Activated CD4-positive, alpha-beta memory T cell treated with anti-CD3 and anti-CD28 coated beads, Interleukin-2, amount 10 ng/mL, durations not matched to agents 7 days and 5 days (primary cell): ENCODE measurements at places on chromosomes 7 and 10.

- DNase-seq, result no peak
Measured at GRCh38 chr7:154744861-154745258, 258.1 kb downstream of the PAXIP1 start.

DNA sequence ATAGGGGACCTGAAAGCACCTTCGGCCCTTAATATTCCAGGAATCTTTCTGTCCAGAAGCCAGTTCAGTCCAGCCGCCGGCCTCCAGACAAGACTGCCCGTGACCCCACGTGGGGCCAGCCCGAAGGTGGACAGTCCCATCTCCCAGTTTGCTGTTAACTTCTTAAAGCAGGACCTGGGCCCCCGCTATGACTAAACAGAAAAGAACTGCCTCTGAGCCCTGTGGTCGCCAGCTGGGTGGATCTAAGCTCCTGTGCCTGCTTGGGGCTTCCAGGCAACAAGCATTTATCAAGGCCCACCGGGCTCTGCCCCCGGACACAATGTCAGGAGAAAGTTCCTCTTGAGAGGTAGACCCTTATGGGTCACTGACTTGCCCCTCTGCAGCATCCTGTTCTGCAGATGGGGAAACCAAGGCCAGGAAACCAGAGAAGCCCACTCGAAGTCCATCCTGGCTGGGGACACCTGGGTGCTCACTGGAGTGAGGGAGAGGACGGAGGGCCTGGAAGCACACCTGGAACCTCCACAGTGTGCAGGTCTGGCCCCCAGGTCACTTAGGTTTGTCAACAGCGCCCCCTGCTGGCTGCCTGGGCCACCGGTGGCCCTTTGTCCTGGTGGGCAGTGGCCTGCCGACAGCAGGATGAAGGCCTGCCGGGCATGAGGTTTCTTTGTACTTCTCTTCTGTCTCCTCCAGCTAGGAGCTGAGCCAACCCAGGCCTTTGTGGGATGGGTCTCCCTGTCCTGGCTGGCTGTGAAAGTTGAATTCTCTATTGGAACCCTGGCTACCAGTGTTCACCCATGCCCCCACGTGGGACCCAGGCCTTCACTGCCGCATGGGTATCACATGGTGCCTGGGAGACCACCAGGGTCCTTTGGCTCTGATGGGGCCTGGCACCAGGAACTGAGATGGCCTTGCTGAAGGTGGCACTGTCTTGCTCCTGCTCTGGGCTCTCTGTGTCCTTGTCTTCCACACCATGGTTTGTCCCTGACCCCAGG lies 128.0 kb downstream of the ZMIZ1 start:
- DNase-seq, result peak; percentile 77

DNA sequence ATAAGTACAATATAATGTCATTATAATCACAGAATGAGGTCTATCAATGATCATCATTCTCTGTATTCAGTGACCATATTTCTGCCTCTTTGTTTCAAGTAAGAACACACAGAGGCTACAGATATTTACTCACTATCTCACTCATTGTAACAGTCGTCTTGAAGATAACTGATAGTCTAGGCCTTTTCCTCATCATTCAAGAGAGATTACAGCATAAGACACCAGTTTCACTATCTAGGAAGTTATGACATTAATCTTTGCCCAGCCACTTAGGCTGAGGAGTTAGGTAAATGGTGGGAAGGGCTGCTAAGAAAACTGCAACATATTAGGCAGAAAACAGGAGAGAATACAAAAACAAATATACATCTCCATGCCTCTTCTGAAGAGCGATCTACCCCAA lies 125.3 kb downstream of the CHCHD3 start:
- DNase-seq, result no peak

GRCh38 chr7:131249003-131249402 lies 78.7 kb upstream of the MKLN1 start:
- DNase-seq, result no peak

DNA sequence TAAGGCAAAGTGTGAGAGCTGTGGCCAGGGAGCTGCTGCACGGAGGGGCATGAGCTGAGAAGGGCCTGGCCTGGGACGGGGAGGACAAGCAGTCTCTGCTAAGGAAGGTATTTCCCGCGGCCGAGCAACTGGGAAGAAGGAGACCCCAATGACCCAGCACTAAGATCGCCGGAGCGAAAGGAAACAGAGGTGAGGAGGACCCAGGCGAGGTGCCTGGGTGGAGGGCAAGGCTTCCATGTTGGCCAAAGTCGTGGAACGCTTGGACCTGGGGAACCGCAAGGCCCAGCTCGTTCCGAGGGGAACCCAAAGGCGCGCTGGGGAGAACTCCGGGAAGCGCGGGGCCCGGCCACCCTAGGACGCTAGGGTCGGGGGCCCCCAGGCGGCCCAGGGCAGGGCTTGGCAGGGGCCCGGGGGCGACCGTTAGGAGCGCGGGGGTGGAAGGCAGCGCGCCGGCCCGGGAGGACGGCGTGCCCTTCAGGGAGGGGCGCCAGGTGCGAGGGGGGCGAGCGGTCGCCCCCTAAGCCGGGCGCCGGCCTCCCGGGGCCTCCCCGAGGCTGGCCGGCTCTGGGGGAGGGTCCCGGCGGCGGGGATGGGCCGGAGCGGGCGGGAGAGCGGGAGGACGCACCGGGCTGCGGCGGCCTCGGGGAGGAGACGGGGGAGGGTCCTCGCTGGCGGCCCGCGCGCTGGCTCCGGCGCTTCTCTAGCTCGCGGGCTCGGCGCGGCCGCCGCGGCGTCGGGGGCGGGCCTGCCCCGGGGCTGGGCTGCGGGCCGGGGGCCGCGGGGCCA lies 545 bp downstream of the GIGYF1 start:
- DNase-seq, result no peak

DNA sequence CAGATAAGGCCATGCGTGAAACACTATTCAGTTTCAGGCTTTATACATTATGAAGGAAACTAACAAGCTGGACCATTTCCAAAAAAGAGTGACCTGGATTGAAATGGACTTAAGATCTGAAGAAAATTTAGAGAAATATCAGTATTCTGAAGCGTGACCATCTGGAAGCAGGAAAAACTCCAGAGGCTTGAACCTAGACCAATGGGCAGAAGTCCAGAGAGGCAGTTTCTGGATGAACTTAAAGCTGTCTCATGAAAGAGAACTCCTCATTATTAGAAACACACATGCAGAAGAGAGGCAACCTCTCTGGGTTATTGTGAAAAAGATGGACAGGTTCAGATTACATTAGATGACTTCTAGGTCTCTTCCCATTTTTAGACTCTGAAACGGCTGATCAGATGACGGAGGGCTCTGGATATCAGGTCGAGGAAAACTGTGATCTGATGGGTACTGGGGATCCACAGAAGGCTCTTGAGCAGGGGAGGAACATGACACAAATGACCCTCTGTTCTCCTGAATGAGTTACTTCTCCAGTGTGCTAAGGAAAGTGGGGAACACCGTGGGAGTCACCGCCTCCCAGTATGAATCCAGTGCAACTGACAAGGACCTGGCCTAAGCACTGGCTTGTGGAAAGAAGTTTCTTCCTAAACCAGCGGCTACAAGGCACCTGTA lies 116.5 kb downstream of the SPDYE5 start:
- DNase-seq, result no peak

- no peak for DNase-seq
Measured at GRCh38 chr10:84160663-84161362, 12.8 kb upstream of the GPR15LG start.

GRCh38 chr10:21522631-21523406 lies 2.7 kb downstream of the SKIDA1 start:
- no peak for DNase-seq

- no peak for DNase-seq
Measured at GRCh38 chr10:2874963-2875362, 192.4 kb upstream of the PFKP start.

DNA sequence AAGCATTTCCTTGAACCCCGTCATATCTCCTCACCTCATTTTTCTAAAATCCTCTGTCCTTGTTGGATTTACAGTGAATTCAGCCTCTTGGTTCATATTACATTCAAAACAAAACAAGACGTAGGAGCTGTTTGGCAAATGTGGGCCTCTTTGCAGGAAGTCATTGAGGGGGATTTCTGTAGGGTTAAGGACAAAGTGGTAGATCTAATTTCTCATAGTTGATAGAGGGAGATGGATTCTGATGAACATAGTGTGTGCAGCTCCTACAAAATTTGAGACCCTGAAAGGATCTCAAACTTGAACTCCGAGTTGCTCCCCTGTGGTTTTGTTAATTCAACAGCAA lies 682 bp downstream of the TBXAS1 start:
- DNase-seq, result no peak

DNA sequence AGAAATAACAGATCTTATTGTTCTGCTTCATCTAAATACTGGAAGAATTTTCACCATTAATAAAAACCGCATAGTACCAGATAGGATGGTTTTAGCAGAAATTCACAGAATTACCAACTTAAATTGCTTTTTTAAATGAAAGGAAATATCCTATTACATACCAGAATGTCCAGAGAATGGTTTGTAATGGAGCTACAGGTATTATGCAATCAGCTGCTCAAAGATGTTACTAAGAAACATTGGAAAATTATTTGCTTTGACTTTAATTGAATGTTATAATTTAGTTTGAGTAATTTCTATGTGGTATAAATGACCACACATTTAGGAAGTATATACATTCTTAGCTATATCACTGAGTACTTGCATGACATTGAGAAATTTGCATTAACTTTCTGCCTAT lies 338.3 kb downstream of the ETV1 start:
- DNase-seq, result no peak

- peak; percentile 72 for DNase-seq
Measured at GRCh38 chr7:155815332-155816191, 3.3 kb upstream of the SHH start.

GRCh38 chr10:119768455-119769094 lies 42.7 kb downstream of the INPP5F start:
- DNase-seq, result no peak

DNA sequence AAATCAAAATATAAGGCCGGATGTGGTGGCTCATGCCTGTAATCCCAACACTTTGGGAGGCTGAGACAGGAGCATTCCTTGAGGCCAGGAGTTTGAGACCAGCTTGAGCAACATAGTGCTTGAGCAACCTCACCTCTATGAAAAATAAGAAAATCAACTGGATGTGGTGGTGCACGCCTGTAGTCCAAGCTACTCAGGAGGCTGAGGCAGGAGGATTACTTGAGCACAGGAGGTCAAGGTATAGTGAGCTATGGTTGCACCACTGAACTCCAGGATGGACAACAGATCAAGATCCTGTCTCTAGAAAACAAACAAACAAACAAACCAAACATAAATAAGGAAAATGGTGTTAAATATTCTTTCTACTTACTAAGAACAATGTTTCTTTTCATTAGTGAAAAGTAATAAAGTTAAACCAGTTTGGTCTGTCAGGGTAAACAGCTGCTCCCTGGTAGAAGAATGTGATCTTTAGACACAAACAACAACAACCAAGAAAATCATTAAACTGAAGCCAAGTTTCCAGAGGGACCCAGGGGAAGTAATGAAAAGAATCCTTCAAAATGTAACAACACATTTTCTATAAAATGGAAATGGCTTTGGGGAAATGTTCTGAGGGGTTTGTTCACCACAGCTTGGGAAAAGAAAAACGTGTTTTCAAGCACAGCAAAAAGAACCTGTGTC lies 17.5 kb upstream of the BAG3 start:
- DNase-seq, result no peak

GRCh38 chr10:100977436-100977835 lies 8.1 kb downstream of the SEMA4G start:
- no peak for DNase-seq

DNA sequence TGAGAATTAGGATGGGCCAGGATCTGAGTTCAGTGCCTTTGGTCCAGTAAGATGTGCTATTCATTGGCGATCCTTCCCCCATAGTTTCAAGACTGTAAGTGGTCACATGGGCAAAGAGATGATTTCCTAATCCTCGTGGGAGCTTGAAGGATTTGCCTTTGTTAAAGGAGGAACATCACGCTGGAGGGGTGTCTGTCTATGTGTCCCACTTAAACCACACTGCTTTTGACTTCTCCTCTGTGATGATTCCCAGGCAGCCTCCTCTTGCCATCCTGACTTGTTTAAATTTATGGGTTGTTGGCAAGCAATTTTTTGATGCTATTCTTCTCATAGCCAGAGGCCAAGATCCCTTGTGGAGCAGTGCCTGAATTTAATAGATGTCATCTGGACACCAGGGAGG lies 154.0 kb downstream of the TCF7L2 start:
- DNase-seq, result no peak

DNA sequence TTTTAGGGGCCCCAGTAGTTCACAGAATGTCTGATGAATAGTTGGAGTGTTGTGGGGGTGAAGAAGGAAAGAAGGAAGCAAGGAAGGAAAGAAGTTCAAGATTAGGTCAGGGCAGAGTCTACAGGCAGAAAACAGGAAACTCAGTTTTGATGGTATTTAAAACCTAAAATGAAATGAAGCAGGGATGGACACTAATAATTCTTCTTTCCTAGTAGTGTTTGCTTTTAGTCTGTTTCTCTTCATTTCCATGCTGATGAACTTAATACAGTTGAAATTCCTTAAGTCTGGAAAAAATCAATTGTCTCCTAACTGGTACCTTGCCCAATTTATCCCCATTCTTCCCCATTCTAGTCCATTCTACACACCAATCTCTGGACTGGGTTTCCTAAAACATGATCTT lies 59.0 kb upstream of the GSAP start:
- DNase-seq, result no peak

- no peak for DNase-seq
Measured at GRCh38 chr10:86105640-86106039, 261.0 kb downstream of the GRID1 start.

GRCh38 chr10:110966146-110966545 lies 46.7 kb downstream of the SHOC2 start:
- no peak for DNase-seq

- no peak for DNase-seq
Measured at GRCh38 chr10:11294831-11295450, 277.3 kb downstream of the CELF2 start.

- DNase-seq, result no peak
Measured at GRCh38 chr10:126902157-126902556, 3.1 kb upstream of the DOCK1 start.

DNA sequence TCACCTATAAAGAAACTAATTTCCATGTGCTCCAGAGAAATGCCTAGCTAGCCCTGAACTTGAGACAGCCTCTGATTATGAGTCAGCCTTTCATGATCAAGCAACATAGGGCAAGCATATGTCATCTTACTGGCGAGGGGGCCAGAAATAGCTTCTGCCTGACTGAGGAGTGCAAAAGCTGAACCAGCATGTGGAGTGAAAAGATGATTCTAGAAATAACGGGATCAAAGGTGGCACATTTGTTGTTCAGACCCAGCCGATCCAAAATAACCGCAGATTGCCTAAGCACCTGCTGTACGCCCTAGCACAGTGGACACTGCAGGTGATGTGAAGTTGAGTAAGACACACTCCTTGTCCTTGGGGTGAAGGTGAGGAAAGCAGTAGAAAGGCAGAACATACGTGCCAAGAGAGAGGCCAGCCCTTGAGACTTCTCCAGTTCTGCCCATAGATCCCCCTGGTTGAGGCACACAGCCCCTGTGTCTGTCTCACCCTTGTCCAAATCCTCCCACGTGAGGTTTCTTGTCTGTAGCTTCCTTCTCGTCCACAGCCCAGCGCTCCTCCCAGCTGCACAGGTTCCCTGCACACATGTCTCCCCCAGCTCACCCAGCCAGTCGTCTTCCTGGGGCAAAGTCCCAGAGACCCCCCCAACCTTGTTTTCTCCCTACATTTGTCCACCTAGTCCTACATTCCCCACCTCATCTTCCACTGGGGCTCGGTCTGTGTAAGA lies 2.8 kb upstream of the BCL7B start:
- DNase-seq, result no peak

- no peak for DNase-seq
Measured at GRCh38 chr10:94080108-94080507, 86.4 kb downstream of the PLCE1 start.
